AML-193 (cell line): ENCODE measurements at places on chromosomes 5 and 9.

DNA sequence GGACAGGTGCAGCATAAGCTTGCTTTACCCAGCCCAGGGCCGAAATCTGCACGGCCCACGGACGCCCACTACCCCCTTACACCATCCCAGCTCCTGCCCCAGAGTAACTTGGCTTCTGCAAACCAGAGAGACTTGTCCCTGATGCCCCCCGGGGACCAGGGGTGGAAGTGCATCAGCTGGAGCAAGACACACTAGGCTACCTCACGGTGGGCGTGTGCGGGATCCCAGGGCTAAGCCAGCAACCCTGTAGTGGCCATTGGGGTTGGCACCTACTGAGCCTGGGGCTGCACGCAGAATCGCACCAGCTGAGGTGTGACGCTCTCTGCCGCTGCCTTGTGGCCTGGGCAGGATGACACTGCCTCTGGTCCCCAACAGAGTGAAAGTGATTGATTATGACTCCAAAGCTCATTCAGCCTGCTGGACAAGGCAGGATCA is 6.1 kb upstream of the ZNF79 start:
- DNase-seq = peak; percentile 3

DNA sequence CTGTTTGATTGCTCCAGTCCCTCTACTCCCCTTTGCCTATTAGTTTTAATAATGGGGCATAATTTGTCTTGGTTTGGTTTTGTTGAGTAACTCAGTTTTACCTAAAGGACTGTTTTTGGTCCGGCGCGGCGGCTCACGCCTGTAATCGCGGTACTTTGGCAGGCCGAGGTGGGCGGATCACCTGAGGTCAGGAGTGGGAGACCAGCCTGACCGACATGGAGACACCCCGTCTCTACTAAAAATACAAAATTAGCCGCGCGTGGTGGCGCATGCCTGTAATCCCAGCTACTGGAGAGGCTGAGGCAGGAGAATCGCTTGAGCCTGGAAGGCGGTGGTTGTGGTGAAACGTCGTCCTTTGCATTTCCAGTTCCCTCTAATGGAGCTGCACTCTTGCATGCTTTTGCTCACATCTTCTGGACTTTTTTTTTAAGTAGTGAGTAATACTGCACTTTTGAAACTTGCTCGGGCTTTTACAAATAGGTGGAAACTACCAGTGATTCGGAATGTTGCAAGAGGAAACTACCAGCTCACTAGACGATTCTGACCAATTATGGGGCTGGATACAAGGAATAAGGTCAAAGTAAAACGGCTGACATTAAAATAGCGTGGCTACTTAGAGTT is 721 bp upstream of the MAML1 start:
- peak; percentile 96 for DNase-seq

DNA sequence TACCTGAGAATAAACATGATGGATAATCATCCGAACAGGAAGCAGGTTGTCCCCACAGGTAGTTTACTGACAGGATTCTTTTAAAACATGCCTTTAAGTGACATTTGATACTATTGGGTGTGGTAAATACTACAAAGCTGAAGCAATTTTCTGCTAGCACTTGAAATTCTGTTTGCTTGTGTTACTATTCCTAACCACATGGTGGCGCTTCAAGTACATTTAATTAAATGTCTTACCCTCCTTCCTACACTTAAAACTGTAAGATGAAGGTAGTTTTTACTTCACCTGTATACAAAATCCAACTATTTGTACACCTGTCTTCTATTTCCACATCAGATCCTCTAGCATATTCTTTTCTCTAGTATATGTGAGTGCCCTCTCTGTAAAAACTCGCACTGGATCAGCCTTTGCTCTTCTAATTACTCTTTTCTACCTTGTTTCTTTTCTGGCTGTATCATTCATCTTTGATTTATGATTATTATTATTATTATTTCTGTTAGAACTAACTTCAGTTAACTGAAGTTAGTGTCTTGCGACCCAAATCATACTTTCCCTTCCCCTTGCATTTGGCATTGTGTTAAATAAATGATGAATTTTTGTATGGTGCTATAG is 18.4 kb downstream of the SLC25A46 start:
- DNase-seq = peak; percentile 34

- no peak for DNase-seq
Observed at GRCh38 chr5:173310861-173311785, 17.1 kb downstream of the STC2 start.

DNA sequence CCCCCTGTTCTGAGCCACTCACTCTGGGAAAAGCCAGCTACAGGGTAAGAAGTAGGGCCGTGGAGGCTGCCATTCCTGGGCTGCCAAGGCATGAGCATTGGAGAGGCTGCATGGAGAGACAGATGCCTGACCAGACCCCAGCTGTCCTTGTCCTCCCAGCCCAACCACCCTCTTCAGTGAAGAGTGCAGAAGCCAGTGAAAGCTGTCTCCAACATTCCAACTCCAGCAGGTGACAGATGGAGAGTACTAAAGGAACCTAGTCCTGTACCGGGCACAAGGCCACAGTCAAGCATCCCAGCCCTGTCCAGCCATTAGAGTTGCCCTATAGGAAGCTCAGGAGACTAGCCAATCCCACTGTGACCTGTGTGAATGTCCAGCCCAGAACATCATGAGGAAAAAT is 165.1 kb downstream of the DIRAS2 start:
- no peak for DNase-seq

GRCh38 chr9:32782476-32783167 is 718 bp upstream of the TMEM215 start:
- DNase-seq = no peak

DNA sequence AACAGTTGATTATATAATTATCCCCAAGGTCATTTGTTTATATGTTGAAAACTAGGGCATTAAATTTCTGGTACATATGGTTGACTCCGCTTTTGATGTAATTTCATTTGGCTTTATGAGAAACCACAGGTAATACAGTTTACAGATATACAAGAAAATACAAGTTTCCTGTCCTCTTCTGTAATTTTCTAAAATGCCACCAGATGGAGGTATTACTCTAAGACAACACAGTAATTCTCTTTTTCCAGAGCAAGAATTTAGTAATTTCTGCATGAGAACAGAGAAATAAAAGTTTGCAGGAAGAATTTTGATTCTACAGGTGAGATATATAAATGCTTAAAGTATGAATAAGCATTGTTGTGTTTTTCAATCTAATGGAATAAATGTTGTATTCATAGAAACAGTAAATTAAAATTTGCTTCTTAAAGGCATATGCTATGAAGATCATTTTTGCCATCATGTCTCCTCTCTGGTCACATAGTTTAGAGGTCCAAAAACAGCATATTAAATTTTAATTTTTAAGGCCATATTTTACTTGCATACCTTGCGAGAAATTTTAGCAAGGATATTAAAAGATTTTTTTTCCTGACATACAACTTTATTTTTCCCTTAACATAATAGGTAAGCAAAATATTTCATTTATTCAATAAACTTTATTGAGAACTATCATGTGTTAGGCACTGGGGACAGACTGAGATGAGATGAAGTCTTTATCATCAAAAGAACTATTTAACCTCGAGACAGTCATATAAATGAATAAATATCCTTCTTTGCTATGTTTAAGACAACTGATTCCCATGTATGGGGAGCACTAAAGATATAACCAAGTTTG is 22.7 kb downstream of the CHD1 start:
- DNase-seq = peak; percentile 55

- no peak for DNase-seq
Observed at GRCh38 chr9:90514877-90515276, 127.7 kb downstream of the DIRAS2 start.

GRCh38 chr5:158807946-158808345 is 291.8 kb downstream of the EBF1 start:
- no peak for DNase-seq

DNA sequence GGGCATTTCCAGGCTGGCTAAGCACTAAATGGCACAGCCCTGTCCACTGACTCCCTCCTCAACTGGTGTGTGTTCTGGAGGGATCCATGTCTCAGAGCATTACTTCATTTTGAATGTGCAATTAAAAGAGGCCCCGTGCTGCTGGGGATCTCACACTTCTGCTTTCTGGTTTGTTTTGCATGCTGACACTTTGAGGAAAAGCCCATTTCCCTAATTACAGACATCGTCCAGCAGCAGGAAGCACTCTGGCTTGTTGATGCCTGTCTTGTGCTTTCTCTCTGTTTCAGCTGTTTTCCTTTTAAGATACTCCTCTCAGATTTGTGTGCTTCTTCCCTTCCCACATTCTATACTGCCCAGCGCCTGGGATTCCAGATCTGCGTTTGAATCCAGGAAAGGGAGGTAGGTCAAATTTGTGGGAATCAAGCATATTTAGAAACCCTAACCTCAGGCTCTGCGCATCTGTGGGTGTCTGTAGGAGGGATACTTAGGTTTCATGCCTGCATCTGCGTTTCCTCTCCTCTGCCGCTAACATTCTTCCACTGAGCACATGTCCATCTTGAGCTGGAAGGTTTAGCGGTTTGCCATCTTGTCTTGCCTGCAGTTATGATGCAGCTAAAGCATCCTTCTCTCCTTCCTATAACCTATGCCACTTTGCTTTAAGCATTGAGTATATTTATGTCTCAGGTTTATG is 25.7 kb downstream of the SYK start:
- peak; percentile 84 for DNase-seq

- no peak for DNase-seq
Observed at GRCh38 chr9:36781533-36781932, 208.8 kb downstream of the MELK start.

GRCh38 chr5:126948011-126948355 is 82.4 kb downstream of the MARCHF3 start:
- no peak for DNase-seq

DNA sequence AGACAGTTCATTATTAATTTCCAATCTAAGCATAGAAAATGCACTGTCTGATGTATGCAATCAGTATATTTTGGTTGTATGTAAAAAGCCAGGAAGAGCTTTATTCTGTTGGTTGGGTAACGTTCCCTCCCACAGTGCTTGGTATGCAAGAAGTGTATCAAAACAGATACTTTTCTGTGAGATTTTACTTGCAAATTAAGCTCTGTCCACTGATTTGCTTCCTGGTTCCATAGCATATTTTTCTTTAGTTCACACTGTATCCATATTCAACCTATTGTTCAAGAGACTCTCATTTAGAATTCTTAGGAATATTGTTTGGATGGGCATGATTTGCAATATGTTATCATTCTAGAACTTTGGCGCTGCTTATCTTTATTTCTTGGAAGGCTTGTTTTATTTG is 47.4 kb downstream of the RNF180 start:
- DNase-seq = no peak

DNA sequence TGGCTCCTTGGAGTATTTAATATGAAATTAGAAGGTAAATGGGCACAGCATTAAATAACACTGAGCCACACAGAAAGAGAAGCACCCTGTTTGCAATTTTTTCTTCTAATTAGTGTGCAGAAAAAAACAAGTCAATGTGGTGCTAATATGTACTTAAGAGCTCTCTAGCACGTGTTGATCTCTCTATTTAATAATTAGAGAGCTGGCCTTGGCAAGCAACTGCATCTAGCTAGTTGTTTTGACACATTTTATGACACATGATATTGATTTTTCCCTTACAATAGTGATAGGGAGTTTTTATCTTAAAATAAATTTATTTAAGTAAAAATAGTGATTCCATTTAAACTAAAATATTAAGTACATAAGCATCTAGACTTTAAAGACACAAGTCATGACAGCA is 54.5 kb upstream of the NUDT12 start:
- no peak for DNase-seq

DNA sequence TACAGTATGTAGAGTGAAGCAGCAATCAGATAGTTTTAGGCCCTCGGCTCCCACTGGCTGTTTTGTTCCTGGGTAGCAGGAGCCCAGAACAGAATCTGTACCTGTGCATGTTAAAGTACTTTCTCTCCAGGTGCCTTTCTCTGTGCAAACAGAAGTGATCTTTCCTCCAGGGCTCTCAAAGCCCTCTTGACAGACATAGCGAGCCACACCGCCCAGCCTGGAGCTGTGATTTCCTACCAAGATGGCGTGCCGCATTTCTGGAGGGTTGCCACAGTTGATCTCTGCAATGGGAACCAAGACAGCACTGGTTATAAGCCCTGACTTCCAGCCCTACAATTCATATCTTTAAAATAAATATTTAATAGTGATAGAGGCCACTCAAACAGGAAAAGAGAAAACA is 50.9 kb downstream of the SUSD1 start:
- no peak for DNase-seq

GRCh38 chr9:134593286-134594077 is 48.1 kb upstream of the COL5A1 start:
- DNase-seq = no peak

GRCh38 chr9:71704796-71705195 is 63.5 kb downstream of the CEMIP2 start:
- no peak for DNase-seq

- DNase-seq = no peak
Observed at GRCh38 chr5:59241119-59241518, 652.4 kb downstream of the PDE4D start.

- no peak for DNase-seq
Observed at GRCh38 chr5:126954981-126955380, 75.4 kb downstream of the MARCHF3 start.

- DNase-seq = no peak
Observed at GRCh38 chr5:73814233-73814846, 188.3 kb downstream of the ARHGEF28 start.

DNA sequence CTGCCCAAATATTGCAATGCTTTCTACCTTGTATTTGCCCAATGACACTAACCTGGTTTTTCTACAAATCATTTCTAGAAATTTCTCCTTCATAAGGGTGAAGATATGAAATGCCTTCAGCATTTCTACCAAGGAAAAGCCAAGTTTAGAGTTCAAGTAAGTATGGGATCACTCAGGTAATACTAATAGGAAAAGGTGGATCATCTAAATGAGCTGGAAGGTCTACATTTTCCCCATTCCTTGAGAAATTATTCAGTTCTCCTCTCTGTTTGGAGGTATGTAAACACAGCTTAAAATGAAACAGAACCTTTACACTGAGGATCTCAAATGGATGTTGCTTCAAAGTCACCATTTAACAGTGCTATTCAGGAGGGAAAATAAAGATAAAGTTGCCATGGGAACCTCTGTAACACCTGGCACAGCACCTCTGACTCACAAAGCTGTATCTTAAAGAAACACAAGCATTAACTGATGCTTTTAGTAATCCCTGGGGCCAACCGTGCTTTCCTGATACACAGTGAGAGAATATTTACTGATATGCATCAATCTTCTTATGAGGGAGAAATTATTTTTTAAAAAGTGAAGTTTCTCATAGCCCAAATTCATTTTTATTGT is 161.3 kb downstream of the DRD1 start:
- DNase-seq = no peak
